ENCODE measurements at places on chromosomes 16 and 17. TPM values are rescaled to one million over a fixed set of nuclear protein-coding genes. Genes with fewer than 3 reads are reported as not detected.

DNA sequence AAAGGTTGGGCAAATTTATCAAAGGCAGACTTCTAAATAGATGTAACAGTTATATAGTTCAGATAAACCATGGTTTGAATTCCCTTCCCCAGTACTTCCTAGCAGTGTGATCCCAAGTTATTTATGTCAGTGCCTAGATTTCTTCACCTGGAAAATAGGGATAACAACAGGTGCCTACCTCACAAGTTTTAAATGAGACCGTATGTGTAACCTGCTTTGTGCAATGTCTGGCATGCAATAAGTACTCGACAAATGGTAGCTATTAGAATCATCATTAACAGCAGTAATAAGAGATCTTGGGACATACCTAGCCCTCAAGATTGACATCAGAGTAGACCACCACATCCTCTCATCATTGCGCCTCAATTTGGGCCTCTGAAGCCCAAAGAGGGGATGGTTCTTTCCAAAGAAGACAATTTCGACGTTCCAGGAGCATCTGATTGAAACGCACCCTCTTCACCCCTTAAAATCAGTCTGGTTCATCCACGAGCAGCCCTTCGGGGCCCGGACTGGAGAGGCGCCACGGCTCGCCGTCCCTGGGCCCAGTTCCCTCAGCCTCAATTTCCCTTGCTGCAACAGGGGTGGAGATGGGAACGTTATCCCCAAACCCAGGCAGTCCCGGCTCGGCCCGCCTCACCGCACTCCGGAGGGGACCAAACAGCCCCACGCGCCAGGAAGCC is 541 bp downstream of the ACACA start:
- no peak for DNase-seq

DNA sequence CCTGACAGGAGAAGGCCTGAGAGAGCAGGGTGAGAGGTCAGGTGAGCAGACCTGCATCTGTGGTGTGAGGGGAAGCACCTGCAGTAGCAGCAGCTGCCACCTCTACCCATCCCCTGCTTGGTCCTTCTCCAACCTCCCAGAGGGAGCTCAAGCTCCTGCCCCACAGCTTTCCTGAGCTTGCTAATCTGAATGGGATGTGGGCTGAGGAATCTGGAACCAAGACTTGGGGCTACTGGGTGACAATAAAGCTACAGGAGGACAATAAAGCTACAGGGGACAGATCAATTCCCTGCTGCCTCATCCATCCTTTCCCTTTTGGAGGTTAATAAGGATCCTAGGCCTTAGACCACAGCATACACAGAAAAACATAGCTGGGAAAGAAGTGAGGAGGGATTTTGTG is 4.9 kb upstream of the TBX4 start:
- no peak for DNase-seq

DNA sequence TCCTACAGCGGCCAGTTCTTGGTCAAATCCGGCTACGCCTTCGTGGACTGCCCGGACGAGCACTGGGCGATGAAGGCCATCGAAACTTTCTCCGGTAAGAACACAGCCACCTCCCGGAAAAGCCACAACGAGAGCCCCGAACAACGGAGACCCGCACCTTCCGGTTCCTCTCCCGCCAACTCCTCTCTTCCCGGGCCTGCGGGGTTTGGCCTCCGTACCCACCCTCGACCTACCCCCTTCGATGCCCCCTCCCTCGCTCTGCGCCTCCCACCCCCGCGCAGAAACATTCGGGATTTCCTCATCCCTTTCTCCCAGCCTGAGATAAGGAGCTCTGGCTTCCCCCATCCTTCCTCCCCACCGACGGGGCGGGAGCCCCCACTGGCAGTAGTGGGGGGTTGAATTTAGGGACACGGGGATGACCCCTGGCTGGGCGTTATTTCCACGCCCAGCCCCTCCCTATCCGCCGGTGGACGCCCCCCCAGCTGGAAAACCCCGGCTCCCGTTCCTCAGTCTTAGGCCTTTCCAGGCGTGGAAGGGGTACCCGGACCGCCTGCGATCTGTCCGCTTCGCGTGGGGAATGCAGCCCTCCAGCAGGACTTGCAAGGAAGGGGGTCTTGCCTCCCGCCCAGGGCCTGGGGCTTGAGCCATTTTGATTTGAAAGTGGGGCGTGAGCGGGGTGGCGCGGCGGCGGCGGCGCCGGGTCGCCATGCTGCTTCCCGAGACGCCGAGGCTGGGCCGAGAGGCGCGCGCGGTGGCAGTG is 822 bp downstream of the IGF2BP1 start:
- DNase-seq: no peak

- no peak for DNase-seq
Observed at GRCh38 chr16:53152329-53152728, 97.5 kb downstream of the CHD9 start.

- DNase-seq: no peak
Observed at GRCh38 chr17:12545877-12546513, 119.7 kb upstream of the MYOCD start.

- no peak for DNase-seq
Observed at GRCh38 chr17:63274146-63274545, 172.0 kb downstream of the CYB561 start.

DNA sequence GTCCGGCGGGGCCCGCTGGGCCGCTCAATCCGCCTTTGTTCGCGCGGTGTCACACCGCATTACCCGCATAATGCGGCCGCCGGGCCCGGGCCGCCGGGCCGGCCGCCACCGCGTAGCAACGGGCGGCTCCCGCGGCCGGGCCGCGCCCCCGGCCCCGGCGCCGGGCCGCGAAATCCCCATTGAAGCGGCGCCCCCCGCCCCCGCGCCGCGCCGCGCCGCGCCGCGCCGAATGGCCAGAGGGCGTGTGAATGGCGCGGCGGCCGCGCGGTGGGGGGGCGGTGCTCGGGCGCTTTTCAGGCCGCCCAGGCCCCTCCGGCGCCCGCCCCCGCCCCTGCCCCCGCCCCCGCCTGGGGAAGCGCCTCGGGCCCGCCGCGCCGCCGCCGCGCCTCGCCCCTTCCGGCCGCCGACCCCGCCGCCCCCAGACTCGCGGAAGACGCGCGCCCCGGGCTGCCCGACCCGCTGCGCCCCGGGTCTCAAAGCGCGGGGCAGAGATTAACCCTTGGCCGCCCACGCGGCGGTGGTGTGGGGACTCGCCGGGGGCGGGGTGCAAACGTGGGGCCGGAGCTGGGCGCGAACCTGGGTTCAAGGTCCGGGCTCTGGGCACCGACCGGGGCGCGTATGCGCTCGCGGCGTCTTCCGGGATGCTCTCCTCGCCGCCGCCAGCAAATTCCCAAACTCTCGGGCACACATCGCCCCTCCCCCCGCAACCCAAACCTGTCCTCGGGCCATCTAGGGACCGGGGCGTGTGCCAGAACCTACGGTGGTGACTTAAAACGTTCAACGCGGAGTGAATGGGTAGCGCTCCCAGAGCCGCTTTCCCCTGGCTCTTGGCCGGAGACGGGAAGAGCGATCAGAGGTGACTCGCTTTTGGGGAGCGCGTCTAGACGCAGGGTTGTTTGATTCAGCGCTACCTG is 46.7 kb downstream of the WNT3 start:
- DNase-seq: no peak

DNA sequence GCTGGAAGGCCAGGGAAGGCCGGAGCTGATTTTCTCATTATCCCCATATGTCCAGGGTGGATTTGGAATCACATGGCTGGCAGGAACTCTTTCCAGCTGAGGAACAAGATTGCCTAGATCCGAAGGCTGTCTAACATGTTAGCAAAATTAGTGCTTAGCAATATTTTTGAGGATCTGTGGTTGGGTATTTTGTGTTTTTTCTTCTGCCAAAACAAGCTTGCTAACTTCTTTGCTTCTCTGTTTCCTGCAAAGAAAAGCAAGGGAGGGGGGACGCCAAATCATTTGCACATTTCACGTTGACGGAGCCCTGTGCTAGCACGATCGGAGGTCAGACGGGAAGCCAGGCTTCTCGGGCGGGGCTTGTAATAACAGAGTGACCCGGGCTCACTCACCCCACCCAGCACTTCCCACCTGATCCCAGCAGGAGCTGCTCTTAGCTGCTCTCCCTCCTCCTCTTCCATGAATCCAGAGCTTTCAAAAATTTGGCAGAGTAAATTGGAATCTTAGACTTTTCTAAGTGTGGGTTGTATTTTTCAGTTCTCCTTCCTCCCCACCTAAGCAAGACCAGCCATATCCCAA is 33.3 kb upstream of the FOXF1 start:
- no peak for DNase-seq

GRCh38 chr17:68161644-68162428 is 86.0 kb upstream of the AMZ2 start:
- no peak for DNase-seq

- DNase-seq: no peak
Observed at GRCh38 chr17:48553826-48554225, 8.9 kb upstream of the HOXB2 start.

DNA sequence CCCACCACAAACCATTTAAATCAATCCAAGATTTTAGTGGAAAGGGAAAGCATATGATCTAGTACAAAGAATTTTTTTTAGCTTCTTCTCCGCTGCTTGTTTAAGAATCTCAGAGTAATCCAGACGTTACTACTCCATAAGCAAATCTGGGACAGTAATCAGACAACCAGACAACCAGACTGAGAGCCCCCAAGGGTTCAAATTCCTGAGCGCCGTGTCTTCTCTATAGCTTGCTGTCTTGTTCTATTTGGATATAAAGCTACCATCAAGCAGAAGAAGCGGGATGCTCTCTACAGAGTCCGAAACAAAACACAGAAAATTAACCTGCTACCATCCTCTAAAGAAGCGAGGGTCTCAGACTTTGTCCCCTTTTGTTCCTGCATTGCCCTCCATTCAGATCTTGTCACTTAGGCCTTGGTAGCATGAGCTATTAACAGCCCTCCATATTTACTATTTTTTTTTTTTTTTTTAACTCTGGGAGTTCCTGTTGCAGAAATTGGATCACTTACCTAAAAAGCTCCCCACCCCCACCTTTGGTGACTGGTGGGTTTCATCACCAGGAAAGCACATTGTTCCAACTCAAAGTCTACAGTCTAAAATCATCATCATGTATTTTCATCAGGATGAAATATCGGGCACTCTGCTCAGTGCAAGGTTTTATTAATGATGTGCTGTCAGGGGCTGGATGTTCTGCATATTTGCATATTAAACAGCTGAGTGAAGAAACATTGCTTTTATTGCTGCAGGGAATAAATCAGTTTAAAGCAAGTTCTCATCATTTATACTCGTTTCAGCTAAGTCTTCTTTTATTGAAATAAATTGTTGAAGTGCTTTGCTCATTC is 576.7 kb downstream of the WWOX start:
- DNase-seq: no peak

DNA sequence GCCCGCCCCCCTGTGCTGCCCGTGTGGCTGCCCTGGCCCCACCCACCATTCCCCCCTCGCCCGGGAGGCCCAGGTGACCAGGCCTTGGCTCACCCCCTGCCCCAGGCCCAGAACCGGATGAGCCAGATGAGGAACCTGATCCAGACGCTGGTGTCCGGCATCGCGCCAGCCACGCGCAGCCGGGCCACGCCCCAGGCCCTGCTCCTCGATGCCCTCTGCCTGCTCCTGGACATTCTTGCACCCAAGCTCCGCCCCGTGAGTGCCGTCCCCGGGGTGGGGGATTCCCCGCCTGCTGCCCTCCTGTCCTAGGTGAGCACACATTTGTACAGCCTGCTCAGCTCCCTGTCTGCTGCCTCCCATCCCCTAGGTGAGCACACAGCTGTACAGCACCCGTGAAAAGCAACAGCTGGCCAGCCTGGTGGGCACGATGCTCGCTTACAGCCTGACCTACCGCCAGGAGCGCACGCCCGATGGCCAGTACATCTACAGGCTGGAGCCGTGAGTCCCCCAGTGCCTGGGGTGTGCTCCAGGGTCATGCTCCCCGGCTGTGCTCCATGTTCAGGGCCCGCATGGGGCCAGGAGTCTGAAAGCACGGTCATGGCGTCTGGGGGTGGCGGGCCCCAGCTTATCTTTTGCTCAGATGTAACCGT is 4.8 kb downstream of the GNG13 start:
- DNase-seq: peak; percentile 63

- no peak for DNase-seq
Observed at GRCh38 chr16:26525856-26526255, 540.9 kb upstream of the C16orf82 start.

DNA sequence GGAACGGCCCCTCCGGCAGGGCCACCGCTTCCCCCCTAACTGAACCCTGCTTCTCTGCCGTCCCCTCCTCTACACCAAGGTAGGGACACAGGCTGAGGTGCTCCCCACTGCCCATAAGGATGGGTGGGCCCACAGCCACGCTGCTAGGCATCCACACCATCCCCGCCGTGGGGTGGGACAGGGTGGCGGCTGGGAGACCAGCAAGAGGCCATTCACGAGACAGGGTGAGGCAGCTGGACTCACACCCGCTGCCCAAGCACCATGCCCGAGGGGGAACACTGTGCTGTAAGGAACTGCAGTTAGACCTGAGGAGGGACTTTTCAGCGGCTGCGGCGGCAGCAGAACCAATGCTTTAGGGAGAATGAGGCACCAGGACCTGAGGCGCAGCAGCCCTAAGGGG is 47.5 kb upstream of the RRN3 start:
- DNase-seq: no peak

- no peak for DNase-seq
Observed at GRCh38 chr17:34412965-34413441, 50.0 kb upstream of the CCL1 start.

DNA sequence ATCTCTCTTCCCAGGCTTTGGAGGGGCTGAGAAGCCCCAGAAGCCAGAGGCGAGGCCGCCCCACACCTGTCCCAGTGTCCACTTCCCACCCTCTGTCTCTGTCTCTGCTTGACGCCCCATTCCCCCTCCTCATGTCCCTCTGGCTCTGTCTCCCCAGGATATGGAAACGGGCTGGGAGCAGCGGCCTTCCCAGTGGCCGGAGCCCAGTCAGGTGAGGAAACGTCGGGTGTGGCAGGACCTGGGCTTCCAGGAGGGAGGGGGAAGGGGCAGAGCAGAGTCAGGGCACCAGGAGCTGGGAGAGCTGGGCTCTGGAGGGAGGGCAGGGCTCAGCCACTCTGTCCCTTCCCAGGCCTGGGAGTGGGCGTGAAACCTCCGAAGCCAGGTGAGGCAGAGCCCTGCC is 10.6 kb upstream of the PKMYT1 start:
- DNase-seq: no peak

Gene MPP2
- total RNA-seq: 17.7 TPM

Gene CDH8
- 3.1 TPM for total RNA-seq

Gene NXN
- 56.7 TPM for total RNA-seq

Gene SMIM5
- 4.1 TPM for total RNA-seq

Measured in prostate gland (tissue), 2 donors.